IMR-90 (cell line): ENCODE measurements at places on chromosomes 5 and 9. TPM values are rescaled to one million over a fixed set of nuclear protein-coding genes. Genes with fewer than 3 reads are reported as not detected.

LCN1 gene
- total RNA-seq: not detected in 2 replicates

ARHGEF37 gene
- total RNA-seq: 0.28 and 0.54 TPM in 2 replicates

CERCAM gene
- total RNA-seq: 15.1 and 16.1 TPM in 2 replicates

SSBP2 gene
- total RNA-seq: 33.6 and 42.7 TPM in 2 replicates

UNC13B gene
- 12.2 and 14.3 TPM in 2 replicates for total RNA-seq

SLC6A19 gene
- not detected in 2 replicates for total RNA-seq

C9 gene
- total RNA-seq: not detected in 2 replicates

DNA sequence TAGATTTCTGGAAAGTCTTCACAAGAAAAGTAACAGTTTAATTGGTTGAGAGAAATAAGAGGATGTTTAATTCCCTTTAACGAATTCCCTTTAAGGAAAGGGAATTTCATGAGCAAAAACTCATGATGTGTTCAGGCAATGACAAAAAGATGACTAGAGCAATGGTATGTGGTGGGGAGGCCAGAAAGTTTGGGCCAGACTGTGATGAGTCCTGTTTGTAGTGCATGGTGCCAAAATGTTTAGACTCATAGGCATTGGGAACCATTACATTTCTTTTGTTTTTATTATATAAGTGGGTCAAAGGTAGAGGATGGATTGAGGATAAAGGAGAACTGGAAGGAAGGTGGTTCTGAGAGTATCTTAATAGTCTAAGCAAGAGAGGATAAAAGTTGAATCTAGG lies 10.9 kb downstream of the CNTRL start:
- H3K4me3 ChIP-seq: no peak overlapping the region
- H3K4me1 ChIP-seq: peaks cover 2% of the 10 kb centered on the region; the same call in 1 of the 2 replicates

DNA sequence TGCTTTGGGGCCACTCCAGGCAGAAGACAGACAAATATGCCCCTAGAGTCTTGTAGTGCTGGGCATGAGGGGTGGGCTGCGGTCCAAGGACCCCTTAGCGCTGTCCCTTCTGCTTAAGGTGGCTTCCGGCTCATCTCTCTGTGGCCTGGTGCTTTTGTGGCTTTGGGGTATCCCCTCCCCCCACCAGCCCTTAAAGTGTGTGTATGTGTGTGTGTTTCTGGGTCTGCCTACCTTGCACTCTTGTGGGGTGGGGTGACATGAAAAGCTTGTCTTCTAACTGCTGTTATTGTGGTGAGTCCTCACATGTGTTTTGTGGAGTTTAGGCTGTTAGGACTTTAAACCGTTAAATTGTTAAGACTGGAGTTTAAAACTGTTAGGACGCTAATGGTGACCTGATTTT lies 23.6 kb downstream of the MARCHF6 start:
- H3K27ac ChIP-seq: no peak overlapping the region; the same call in 1 of the 2 replicates
- no peaks in the 10 kb centered on the region for H3K27me3 ChIP-seq
- H3K36me3 ChIP-seq: peaks cover 11% of the 10 kb centered on the region
- no peak for DNase-seq
- no peak overlapping the region for H3K4me3 ChIP-seq

GRCh38 chr5:66174338-66174737 lies 30.2 kb downstream of the SREK1 start:
- H3K4me1 ChIP-seq: no peaks in the 10 kb centered on the region
- DNase-seq: peak; percentile 47
- H3K36me3 ChIP-seq: peaks cover 12% of the 10 kb centered on the region
- H3K4me3 ChIP-seq: no peak overlapping the region
- H3K27ac ChIP-seq: no peak overlapping the region

GRCh38 chr5:111070272-111071134 lies 1.0 kb upstream of the TSLP start:
- H3K4me1 ChIP-seq: peaks cover 11% of the 10 kb centered on the region
- no peak overlapping the region for H3K4me3 ChIP-seq
- no peaks in the 10 kb centered on the region for H3K27me3 ChIP-seq
- no peak overlapping the region for H3K27ac ChIP-seq
- H3K36me3 ChIP-seq: no peaks in the 10 kb centered on the region

DNA sequence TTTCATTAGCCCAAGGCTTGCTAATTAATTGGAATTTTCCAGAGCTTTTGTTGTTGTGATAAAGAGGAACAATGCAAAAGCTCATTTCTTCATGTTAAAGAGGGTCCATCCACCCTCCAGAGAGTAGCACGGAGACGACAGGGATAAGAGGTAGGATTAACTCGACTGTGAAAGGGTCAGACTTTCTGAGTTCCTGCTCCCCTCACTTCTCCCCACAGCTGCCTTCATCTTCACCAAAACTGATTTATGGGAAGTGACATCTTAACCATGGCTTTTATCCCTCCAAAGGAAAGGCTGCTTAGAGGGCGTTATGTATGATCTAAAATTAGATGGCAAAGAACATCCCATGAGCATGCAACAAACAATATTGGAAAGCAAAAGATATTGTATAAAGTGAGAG lies 135.5 kb downstream of the GLIS3 start:
- H3K4me1 ChIP-seq: peaks cover 16% of the 10 kb centered on the region
- H3K36me3 ChIP-seq: no peaks in the 10 kb centered on the region
- DNase-seq: no peak

- DNase-seq: no peak
- no peaks in the 10 kb centered on the region for H3K4me1 ChIP-seq
- no peaks in the 10 kb centered on the region for H3K36me3 ChIP-seq
- no peak overlapping the region for H3K4me3 ChIP-seq
- no peak overlapping the region for H3K27ac ChIP-seq
These were observed 481.5 kb downstream of the EBF1 start for GRCh38 chr5:158618256-158618655.

DNA sequence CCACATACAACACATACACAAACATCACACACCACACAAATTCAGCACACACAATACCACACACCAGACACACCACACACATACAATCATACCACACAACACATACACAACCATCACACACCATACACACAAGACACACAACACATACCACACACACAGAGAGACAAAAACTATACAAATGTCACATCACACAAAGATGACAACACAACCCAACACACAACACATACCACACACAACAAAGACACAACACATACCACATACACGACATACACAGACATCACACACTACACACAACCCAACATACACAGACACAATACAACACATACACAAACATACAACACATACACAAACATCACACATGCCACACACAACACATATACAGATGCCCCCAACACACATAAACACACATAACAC lies 44.8 kb downstream of the ROR2 start:
- peaks cover 11% of the 10 kb centered on the region; the same call in 1 of the 2 replicates for H3K4me1 ChIP-seq
- no peak overlapping the region for H3K4me3 ChIP-seq
- no peak for DNase-seq
- no peak overlapping the region for H3K27ac ChIP-seq

DNA sequence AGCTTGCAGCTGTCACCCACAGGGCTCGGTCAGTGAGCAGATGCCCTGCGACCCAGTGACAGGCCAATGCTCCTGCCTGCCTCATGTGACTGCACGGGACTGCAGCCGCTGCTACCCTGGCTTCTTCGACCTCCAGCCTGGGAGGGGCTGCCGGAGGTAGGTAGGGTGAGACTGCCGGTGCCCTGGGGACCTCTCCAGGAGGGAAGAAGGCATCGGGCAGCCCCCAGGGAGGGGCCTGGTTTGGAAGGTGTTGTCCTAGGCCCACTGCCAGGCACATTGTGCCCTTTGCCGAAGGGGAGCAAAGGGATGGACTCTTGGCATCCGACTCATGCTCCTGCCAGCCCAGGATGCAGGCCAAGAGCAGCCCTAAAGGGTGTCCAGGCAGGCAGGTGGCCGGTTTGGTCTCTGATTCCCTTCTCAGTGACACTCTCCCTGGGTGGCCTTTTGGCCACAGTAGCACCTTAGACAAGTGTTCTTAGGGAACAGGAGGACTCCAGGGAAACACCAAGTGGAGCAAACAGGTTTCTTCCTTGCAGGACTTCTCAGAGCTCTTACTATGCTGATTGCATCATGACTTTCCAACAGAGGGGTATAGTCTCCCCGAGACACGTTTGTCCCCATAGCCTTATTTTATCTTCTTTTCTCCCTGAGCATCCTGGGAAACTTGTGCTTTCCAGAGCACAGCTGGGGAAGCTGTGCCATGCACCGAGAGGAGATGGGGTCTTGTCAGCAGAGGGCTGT lies 28.1 kb upstream of the AIF1L start:
- H3K27me3 ChIP-seq: peaks cover 54% of the 10 kb centered on the region
- no peaks in the 10 kb centered on the region for H3K36me3 ChIP-seq
- no peak overlapping the region for H3K27ac ChIP-seq
- no peak overlapping the region for H3K4me3 ChIP-seq
- DNase-seq: no peak

DNA sequence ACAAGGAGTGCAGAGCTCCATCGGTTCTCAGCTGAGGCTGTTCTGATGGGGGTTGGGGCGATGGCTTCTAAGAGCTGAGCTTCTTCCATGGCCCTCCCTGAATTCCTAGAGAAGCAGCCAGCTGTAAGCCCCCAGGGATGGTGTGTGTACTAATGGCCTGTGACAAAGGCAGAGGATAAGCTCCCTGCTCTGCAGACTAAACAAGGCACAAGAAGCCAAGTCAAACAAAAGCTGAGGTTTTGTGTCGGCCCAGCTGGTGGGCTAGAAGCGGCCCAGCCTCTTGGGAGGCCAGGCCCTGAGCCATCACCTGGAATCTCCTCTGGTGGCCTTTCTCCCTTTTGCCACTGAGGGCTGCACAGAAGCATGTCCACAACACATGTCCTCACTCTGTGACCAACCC lies 75.0 kb upstream of the XPA start:
- no peak overlapping the region for H3K27ac ChIP-seq
- DNase-seq: no peak
- H3K4me3 ChIP-seq: no peak overlapping the region

DNA sequence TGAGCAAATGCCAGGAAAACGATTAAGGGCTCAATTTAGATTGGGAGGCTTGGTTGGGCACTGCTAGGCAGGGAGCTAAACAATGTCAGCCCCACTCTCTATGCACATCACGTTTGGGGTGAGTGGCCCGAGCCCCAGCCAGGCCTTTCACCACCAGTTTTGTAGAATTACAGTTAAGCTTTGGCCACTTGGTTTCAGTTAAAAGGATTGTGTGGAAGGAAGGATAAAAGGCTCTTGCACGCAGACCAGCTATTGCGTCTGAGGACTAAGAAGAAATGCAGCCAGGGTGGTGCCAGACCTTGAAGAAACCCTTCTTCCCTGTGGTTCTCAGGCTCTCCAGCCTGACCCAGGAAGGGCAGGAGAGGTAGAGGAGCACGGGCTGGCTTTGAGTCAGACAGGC lies 125.3 kb upstream of the SLC44A1 start:
- peaks cover 3% of the 10 kb centered on the region for H3K4me1 ChIP-seq
- no peak overlapping the region for H3K27ac ChIP-seq
- H3K27me3 ChIP-seq: no peaks in the 10 kb centered on the region
- H3K36me3 ChIP-seq: no peaks in the 10 kb centered on the region
- H3K4me3 ChIP-seq: no peak overlapping the region

GRCh38 chr9:136666372-136667213 lies 3.9 kb downstream of the EGFL7 start:
- H3K4me3 ChIP-seq: peak overlapping the region; percentile 50
- DNase-seq: no peak
- H3K4me1 ChIP-seq: peaks cover 4% of the 10 kb centered on the region; the same call in 1 of the 2 replicates
- H3K27me3 ChIP-seq: peaks cover 34% of the 10 kb centered on the region; the same call in 1 of the 2 replicates
- no peaks in the 10 kb centered on the region for H3K36me3 ChIP-seq

GRCh38 chr9:135512904-135513303 lies 8.3 kb upstream of the LCN1 start:
- H3K4me1 ChIP-seq: no peaks in the 10 kb centered on the region
- no peaks in the 10 kb centered on the region for H3K36me3 ChIP-seq
- H3K4me3 ChIP-seq: no peak overlapping the region
